ENCODE measurements at places on chromosomes 12 and 14.
A peak's percentile ranks its signal among the peaks of the same experiment; 100 is the strongest.

- DNase-seq = no peak
Observed at GRCh38 chr12:79233341-79233781, 368.8 kb downstream of the SYT1 start.

DNA sequence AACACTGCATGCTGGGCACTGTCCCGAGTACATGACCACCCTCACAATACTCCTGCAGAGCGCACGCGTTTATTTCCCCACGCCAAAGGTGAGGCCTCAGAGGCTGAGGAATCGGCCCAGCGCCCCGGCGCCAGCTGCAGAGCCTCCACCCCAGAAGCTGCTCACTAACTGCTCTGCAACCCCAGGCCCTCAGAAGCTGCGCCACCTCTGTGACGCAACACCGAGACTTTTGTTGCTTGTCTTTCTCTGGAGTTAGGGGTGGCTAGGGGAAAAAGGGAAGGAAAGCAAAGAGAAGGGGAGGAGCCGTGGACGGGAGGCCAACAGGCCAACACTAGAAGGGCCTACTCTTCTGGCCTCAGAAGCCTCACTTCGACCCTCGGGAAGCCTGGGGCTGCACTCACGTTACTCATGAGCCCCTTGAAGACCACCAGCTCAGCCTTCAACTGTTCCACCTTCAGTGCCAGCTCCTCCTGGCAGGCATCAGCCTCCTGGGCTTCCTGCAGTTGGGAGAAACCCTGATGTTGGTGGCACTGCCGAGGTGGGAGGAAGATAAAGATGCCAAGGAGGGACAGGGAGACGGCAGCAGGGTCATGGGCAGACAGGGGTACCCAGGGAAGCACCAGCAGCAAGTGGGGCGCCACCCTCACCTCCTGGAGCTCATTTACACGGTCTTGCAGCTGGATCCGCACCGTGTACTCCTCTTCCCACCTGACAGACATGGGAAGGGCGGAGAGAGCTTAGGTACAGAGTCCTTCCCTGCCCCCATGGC, 5.4 kb downstream of the IFFO1 start:
- no peak for DNase-seq

DNA sequence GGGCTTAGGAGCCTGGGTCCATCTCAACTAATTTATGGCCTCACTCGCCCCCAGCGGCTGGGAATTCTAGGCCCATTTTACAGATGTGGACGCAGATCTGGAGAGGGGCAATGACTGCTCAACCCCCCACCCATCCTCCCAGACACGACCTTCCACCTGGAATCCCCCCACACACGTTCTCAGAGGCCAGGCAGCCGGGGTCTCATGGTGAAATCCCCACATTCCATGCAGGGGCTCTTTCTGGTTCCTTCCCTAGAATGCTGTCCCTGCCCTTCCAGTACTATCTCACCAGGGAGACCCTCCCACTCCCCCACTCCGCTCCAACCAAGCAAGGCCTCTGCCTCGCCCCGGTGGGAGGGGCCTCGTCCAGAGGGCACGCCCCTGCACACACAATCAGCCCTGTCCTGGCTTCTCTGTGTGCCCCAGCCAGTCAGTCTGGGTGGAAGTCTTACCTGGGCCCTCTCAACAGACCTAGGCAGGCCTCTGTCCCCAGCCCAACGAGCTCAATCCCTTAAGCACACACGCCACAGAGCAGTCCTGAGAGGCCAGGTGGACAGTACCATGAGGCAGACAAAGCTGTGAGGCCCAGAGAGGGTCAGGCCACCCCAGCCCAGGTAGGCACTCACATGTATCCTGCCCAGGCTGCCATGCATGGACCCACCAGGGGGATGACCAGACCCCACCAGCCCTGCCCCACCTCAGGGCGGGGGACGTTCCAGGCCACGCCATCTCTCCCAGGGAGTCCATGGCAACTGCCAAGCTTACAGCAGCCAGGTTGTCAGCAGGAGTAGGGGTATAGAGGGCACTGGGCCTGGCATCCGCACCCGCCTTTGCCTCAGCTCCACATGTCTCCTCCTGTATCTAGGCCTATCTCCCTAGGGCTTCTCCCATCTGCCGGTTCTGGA, 1.3 kb upstream of the ANKRD9 start:
- peak; percentile 52 for DNase-seq

GRCh38 chr14:84065811-84066210, 1464.1 kb upstream of the FLRT2 start:
- no peak for DNase-seq
